ENCODE measurements at places on chromosomes 4 and X. TPM values are rescaled to one million over a fixed set of nuclear protein-coding genes. Genes with fewer than 3 reads are reported as not detected.

COX7B2 gene
- not detected for total RNA-seq

CCDC110 gene
- 4.5 TPM for total RNA-seq

NAP1L3 gene
- 3.8 TPM for total RNA-seq

KCNIP4 gene
- total RNA-seq = 43.9 TPM

OTUD6A gene
- total RNA-seq = not detected

GATA1 gene
- total RNA-seq = 0.60 TPM

SMIM10L2A gene
- total RNA-seq = 3.5 TPM

MAGEB10 gene
- total RNA-seq = not detected

NLRP2B gene
- not detected for total RNA-seq

GPR143 gene
- 8.2 TPM for total RNA-seq

PRR32 gene
- not detected for total RNA-seq

ANXA3 gene
- total RNA-seq = 79.9 TPM

CYP2U1 gene
- 5.9 TPM for total RNA-seq

DDIT4L gene
- total RNA-seq = 6.1 TPM

- DNase-seq = no peak
- peak overlapping the region; percentile 57 for H3K27ac ChIP-seq
- H3K27me3 ChIP-seq = no peaks in the 10 kb centered on the region
- no peaks in the 10 kb centered on the region for H3K4me1 ChIP-seq
- H3K36me3 ChIP-seq = peaks cover 18% of the 10 kb centered on the region
- peak overlapping the region; percentile 74 for H3K4me3 ChIP-seq
Observed at GRCh38 chrX:71118985-71119535, 664 bp downstream of the MED12 start.

DNA sequence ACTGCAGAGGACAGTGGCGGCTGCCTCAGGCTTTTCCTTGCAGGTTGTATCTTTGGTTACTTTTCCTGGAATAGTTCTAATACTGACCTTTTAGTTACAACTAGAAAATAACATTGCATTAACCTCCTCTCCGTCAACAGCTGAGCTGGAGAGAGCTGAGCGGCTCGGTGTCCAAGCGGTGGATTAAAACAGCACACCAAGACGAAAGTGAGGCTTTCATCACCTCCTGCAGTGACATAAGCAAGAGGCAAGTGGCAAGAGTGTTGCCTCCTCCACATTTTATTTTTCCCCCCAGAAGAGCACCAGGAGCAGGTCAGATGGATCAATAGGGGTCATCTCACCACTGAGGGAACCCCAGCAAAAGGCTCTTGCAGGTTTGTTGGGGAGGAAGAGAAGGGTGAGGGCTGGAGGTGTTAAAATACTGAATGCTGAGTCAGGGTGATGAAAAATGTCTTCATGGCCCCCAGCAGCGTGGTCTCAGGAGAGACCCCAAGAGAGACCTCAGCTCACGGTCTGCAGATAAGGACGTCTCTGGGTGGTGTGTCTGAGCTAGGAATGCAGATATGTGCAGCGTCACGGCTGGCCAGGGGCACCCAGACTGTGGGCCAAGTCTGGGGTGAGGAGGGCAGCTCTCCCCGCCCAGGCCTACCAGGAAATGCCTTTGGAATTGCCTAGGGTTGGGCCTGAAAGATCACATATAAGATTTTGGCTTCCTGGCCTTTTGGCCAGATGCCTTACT is 50.3 kb downstream of the CASP3 start:
- H3K27me3 ChIP-seq = no peaks in the 10 kb centered on the region
- H3K4me3 ChIP-seq = no peak overlapping the region
- DNase-seq = no peak
- H3K36me3 ChIP-seq = no peaks in the 10 kb centered on the region

- no peaks in the 10 kb centered on the region for H3K27me3 ChIP-seq
- peaks cover 4% of the 10 kb centered on the region for H3K4me1 ChIP-seq
- peaks cover 2% of the 10 kb centered on the region for H3K36me3 ChIP-seq
Observed at GRCh38 chr4:7016512-7016911, 26.7 kb upstream of the TADA2B start.

- H3K36me3 ChIP-seq = no peaks in the 10 kb centered on the region
- no peak for DNase-seq
- no peaks in the 10 kb centered on the region for H3K27me3 ChIP-seq
- no peak overlapping the region for H3K4me3 ChIP-seq
- no peaks in the 10 kb centered on the region for H3K4me1 ChIP-seq
- H3K27ac ChIP-seq = no peak overlapping the region
Observed at GRCh38 chrX:64842492-64842891, 133.8 kb downstream of the ZC4H2 start.

DNA sequence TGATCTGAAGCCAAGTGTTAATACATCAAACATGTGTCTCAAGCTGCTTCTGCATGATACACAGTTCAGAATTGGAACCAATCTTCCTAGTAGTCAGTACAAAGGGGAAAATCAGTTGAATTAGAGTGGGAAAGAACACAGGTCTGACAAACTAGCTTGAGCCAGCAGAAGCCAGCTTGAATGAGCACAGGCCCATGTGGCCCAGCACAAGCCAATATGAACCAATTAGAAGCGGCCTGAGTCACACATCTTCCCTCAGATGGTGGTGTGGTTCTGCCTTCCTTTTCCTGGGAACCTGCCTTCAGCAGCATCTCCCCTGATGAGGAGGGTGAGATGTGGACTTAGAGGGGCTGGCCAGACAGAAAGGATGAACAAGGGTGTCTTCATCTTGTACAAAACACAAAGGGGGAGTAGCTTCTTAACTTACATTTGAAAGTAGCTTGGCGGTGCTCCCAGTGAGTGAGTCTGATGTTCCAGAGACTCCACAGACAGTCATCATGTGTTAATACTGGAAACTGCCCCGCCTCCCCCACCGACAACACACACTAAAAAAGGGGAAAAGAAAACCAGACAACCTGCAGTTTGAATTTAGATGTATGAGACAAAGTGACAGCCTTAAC is 72.0 kb downstream of the FRMPD4 start:
- H3K4me3 ChIP-seq = no peak overlapping the region
- no peaks in the 10 kb centered on the region for H3K4me1 ChIP-seq
- H3K27ac ChIP-seq = no peak overlapping the region
- H3K36me3 ChIP-seq = no peaks in the 10 kb centered on the region

DNA sequence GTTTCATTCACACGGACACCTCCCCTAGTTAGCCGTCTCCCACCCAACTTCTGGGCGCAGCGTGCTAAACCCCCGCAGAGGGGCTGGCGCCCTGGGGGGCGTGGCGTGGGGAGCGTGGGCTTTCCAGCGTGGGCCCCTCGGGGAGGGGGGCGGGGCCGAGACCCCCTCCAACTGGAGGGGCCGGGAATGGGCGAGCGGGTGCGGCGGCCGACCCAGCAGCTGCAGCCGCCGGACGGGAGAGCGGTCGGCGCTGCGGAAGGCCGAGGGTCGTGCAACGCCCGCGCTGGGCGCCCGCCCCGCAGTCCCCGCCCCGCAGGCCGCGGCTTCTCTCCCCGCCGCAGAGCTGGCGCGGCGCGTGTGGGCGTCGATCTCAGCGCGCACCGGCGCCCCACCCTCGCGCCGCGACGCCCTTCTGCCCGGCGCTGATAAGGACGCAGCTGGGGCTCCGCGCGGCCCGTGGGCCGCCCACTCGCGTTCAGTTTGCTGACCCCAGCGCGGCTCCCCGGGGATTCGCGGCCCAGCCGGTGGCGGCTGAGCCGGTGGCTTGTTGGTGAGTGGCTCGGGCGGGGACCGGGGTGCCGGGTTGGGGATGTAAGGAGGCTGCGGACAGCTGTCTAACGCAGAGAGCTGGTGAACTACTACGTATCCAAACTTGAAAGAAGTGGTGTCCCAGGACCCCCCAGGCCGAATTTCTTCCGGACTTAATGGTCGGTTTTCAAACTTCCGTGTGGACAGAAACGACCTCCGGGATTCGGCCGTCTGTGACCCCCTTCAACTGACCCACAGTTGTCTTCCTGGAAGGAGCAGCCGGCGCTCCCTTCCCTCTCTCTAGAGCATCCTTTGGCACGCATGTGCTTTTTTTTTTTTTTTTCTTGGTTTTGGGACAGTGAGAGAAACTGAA is 1.5 kb downstream of the FHDC1 start:
- H3K27me3 ChIP-seq = no peaks in the 10 kb centered on the region
- H3K4me1 ChIP-seq = peaks cover 6% of the 10 kb centered on the region
- peak overlapping the region; percentile 70 for H3K4me3 ChIP-seq
- no peak overlapping the region for H3K27ac ChIP-seq
- no peaks in the 10 kb centered on the region for H3K36me3 ChIP-seq

GRCh38 chr4:98739751-98740150 is 81.3 kb upstream of the TSPAN5 start:
- H3K4me1 ChIP-seq = no peaks in the 10 kb centered on the region
- H3K27ac ChIP-seq = no peak overlapping the region
- H3K36me3 ChIP-seq = no peaks in the 10 kb centered on the region
- no peak overlapping the region for H3K4me3 ChIP-seq
- no peak for DNase-seq
- H3K27me3 ChIP-seq = no peaks in the 10 kb centered on the region

- H3K4me3 ChIP-seq = no peak overlapping the region
- DNase-seq = no peak
- no peaks in the 10 kb centered on the region for H3K36me3 ChIP-seq
- no peak overlapping the region for H3K27ac ChIP-seq
Observed at GRCh38 chr4:39066371-39066770, 4.3 kb downstream of the KLHL5 start.

DNA sequence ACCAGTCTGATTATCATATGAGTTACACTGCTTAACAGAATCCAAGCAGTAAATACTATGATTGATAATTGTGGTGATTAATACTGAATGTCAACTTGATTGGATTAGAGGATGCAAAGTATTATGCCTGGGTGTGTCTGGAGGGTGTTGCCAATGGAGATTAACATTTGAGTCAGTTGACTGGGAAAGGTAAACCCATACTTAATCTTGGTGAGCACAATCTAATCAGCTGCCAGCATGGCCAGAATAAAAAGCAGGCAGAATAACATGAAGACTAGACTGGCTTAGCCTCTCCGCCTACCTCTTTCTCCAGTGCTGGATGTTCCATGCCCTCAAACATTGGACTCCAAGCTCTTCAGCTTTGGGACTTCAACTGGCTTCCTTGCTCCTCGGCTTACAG is 961.3 kb downstream of the ADGRL3 start:
- H3K36me3 ChIP-seq = no peaks in the 10 kb centered on the region
- no peak for DNase-seq
- no peaks in the 10 kb centered on the region for H3K27me3 ChIP-seq
- H3K27ac ChIP-seq = no peak overlapping the region

- no peak overlapping the region for H3K4me3 ChIP-seq
- H3K27me3 ChIP-seq = no peaks in the 10 kb centered on the region
- H3K27ac ChIP-seq = no peak overlapping the region
- no peaks in the 10 kb centered on the region for H3K4me1 ChIP-seq
Observed at GRCh38 chr4:161442921-161443320, 720.9 kb downstream of the FSTL5 start.
